Fibroblast of villous mesenchyme (primary cell): ENCODE measurements at places on chromosomes 1 and 21. TPM values are rescaled to one million over a fixed set of nuclear protein-coding genes. Genes with fewer than 3 reads are reported as not detected.

DNA sequence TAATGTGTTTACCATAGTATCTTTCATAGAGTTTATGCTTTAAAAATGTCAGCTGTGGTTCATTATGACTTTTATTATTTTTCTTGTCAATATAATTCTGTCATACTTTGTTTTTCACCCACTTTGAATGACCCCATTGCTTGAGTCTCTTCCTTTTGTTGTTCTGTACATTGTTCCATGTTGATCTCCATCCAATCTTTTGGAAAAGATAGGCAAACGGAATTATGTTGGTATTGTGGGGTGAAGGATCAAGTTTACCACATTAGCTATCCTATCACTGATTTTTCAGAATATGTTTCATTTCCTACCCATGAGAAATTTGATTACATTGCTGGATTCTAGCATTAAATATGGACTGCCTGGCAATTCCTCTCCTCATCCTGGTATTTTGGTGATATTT lies 196.6 kb downstream of the NFIA start:
- DNase-seq, result no peak

GRCh38 chr1:64975127-64975526 lies 8.8 kb upstream of the JAK1 start:
- DNase-seq, result no peak

GRCh38 chr21:35019631-35020032 lies 29.5 kb downstream of the RUNX1 start:
- peak; percentile 20 for DNase-seq

DNA sequence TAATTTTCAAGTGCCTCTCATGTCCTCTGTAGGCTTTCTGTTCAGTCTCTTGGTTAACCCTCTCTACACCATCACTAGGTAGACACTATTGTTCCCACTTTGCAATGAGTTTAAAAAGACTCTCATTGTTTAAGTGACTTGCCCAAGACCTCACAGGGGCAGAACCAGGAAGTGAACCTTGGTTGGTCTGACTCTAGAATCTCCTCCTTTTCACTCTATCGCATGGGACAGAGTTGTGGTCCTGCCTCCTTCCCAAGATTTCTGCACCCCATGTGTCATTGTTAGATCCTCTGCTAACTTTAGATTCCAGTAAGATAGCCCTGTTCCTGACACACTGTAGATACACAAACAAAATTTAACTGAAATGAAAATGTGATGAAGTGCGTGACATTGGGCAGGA lies 481.7 kb upstream of the USP24 start:
- no peak for DNase-seq

- DNase-seq, result no peak
Measured at GRCh38 chr1:41448821-41449220, 35.7 kb downstream of the EDN2 start.

DNA sequence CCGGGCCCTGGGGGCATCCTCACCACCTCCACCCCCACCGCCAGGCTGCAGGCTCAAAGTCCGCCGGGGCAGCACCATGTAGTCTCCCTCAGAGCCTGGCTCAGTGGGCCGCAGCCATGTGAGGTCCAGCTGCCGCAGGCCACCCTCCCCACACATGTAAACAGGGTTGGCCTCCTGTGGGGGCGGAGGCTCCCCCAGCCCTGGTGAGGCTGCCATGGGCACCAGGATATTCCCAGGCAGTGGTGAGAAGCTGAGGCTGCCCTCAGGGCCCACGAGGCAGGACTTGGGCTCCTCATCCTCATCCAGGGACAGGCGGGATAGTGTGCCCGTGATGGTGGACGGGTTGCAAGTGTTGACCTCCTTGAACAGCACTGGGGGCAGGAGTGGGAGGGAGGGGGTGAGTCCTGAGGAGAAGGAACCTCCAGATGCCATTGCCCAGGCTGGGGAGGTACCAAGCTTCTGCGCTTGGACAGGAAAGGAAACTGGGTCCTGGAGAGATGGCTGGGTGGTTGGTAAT lies 27.3 kb upstream of the COL16A1 start:
- DNase-seq, result no peak

- DNase-seq, result no peak
Measured at GRCh38 chr21:36178349-36178748, 21.7 kb downstream of the DOP1B start.

- no peak for DNase-seq
Measured at GRCh38 chr21:20729376-20729775, 268.8 kb upstream of the NCAM2 start.

DNA sequence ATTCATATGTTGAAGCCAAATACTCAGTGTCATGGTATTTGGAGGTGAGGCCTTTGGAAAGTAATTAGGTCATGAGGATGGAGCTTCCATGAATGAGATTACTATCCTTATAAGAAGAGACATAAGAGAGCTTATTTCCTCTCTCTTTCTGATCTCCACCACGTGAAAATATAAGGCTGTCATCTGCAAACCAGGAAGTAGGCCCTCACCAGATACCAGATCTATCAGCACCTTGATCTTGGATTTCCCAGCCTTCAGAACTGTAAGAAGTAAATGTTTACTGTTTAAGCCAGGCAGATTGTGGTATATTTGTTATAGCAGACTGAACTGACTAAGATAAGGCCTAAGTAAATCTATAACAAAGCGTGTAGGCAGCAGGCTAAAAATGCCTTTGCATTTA lies 25.3 kb downstream of the RBM11 start:
- DNase-seq, result no peak

GRCh38 chr1:192266645-192267044 lies 50.1 kb upstream of the RGS21 start:
- no peak for DNase-seq

DNA sequence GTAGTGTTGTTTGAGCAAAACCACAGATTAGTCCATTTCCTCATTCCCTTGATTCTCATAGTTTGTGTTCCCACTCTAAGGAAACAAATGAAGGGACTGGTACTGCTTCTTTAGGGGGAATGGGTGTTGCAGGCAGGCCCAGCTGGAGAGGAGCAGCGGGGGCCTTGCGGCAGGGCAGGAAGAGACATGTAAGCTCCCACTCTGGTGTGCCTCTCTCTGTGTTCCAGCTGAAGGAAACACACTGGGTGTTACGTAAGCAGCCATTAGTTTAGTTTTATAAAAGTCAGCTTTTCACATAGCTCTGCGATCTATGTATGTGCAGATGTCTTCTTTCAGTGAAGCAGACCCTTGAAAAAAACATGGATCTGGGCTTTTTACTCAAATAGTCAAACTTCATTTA lies 99.5 kb downstream of the CACHD1 start:
- DNase-seq, result no peak

DNA sequence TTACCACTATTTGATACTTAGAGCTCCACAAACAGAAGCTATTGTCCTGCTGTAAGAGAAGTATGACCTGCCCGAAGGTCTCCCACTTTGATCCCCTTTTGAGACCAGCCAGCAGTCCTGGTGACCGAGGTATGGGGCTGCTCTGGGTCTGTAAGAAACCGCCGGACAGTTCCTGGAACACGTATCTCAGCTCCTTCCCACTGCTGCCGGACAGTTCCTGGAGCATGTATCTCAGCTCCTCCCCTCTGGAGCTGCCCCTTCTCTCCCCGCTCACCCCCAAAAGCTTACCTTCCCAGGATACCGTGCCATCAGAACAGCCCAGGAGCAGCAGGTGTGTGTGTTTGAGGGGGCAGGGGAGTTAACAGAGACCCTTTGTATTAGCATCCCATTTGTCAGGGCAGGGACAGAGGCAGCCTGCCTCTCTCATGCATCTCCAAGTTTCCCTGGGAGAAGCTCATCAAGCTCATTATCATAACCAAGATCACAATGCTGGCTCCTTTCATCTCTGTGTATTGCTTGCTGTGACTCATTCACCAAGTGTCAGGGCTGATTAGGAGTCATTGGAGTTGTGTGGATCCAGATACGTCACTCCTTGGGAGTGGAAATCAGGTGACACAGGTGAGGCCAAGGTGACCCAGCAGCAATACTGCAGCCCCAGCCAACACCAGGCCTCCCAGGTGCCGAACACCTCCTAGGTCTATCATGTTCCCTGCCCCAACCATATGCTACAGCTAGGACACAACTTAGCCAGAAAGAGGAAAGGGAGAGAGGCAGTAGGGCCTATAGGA lies 25.3 kb downstream of the OPTC start:
- DNase-seq, result no peak

GRCh38 chr1:67209521-67209920 lies 43.3 kb downstream of the IL23R start:
- no peak for DNase-seq

DNA sequence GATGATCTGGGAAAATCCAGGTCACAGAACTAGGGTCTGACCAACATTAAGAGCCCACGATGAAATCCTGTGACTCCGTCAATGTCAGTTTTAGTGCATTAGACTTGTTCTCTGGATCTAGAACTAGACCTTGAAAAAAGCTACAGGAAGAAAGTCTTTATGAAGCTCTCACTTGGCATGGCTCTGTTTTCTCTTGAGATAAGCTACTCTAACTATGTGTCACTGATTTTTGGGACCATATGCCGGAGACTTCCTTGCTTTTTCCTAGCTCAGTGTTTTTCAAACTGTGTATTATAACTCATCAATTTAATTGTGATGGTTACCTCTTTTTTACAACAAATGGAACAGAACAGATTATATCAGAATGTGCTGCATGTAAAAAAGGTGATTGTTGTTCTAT lies 379.7 kb upstream of the DAB1 start:
- no peak for DNase-seq

DNA sequence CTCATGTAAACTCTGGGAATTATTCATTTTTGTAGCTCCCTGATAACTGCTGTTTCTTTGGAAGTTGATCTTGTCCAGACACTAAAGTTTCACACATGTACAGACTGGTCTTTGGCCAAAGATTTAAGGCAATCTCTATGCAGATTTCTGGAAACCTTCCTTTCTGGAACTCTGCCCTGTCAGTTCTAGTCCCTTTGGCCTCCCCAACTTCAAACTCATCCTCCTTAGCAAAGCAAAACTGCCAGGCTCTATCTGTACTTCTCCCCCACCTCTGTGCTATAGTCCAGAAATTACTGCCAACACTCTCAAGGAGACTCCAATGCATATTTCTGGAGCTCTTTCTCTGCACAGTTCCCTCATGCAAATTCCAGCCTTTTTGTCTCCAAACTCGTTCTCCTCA lies 36.5 kb downstream of the C1orf198 start:
- DNase-seq, result peak; percentile 82

- no peak for DNase-seq
Measured at GRCh38 chr1:205969229-205969628, 26.0 kb upstream of the SLC26A9 start.

DNA sequence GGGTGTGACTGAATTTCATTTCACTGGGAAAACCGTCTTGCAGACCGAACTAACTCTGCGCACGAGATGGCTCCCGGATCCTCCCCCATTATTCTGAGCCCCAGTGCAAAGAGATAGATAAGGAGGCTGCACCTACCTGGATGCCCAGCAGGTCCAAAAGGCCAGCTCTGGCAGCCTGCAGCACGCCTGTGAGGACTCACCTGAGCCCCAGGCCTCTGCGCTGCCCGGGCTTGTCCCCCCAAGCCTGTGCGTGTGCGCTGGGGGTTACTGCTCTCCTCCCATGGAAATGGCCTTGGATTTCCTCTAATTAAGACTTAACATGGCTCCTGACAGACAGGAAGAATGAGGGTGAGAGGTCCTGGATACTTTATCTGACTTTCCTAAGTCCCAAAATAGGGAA lies 83.4 kb downstream of the MDM4 start:
- DNase-seq, result no peak

GRCh38 chr1:160361814-160362167 lies 5.1 kb upstream of the NHLH1 start:
- DNase-seq, result no peak

DNA sequence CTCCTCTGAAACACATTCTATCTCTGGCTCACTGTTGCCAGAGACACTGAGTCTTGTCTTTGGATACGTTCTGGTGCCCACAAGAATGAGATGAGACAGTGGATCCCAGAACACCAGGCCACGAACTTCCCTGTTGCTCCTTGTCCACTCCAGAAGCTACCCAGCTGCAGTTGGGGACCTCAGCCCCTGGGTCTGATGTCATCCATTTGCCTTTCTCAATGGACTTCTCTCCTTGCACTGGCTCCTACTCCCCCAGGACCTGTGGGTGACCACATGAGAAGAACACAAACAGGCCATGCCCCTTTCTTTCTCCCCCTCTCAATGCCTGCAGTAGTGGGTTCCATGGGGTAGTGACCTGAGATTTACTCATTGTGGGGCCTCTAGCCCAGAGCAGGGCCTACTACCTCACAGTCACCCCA lies 5.9 kb downstream of the NBPF1 start:
- DNase-seq, result no peak

DNA sequence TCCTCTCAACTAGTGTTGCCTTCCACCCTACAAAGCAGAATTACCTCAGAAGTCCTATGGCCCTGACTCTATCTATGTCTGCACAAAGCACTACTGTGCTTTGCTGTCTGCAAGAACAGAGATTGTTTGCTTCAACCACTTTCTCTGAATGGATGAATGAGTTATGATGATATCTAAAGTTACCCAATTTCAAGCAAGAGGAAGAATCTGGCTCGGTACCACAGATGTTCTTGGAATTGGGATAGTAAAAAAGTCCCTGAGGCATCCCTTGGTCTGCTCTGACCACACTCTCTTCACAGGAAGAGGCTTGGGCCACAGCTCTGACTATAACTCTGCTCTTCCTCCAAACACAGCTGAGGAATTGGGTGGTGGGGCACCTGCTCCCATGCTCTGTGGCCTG lies 31.2 kb downstream of the MTARC1 start:
- peak; percentile 91 for DNase-seq

- no peak for DNase-seq
Measured at GRCh38 chr1:246254854-246255253, 252.2 kb downstream of the SMYD3 start.

GRCh38 chr1:227604446-227604845 lies 41.1 kb downstream of the ZNF678 start:
- peak; percentile 19 for DNase-seq

DNA sequence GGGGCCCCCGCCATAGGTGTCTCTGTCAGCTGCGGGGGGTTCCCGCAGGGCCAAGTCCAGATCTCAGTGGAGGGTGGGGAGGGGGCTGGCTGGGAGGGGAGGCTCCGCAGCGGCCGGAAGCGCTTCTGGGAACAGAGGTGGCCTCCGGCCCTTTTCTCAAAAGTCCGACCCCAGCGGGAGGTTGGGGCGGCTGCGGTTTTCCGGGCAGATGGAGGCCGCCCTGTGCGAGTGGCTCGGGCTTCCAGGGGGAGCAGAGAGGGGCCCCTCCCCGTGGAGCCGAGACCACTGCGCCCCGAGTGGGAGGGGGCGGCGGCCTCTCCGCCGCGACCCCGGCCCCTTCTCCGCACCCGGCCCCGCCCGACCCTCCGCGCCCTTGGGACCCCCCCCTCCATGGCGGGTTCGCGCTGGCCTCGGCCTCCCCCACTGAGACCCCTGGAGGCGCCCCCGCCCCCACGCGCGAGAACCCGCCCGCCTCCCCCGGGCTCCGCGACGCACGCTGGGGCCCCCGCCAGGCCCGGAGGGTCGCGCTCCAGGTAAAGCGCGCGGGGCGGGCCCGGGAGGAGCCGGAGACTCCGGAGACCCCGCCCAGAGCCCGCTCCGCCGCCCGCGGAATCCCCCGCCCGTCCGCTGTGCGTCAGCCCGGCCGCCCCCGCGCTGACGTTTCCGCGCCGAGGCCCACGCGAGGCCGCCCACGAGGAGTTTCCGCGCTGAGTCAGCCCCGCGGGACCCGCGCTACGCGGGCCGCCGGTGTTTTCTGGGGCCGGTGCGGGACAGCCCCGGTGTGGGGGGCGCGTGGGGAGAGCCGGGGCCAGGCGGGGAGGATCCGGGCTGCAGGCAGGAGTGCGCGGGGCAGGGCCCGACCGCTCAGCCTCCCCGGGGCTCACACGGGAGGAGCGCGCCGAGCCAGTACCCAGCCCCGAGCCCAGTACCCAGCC lies 5.2 kb downstream of the TNFRSF18 start:
- peak; percentile 37 for DNase-seq

Gene THEM5
- not detected in 2 replicates for total RNA-seq

Gene ATP1A4
- total RNA-seq, result not detected in 2 replicates

Gene SH3GLB1
- total RNA-seq, result 44.5 and 47.9 TPM in 2 replicates

Gene PYHIN1
- total RNA-seq, result not detected in 2 replicates

Gene ZC3H11A
- 112 and 128 TPM in 2 replicates for total RNA-seq

Gene NTMT2
- total RNA-seq, result not detected in 2 replicates

Gene HNRNPR
- total RNA-seq, result 80.5 and 119 TPM in 2 replicates

Gene ARTN
- 0.86 TPM in 1 of 2 replicates, not detected in the other for total RNA-seq
